T-cell (primary cell): ENCODE measurements at places on chromosomes 5 and 9. TPM values are rescaled to one million over a fixed set of nuclear protein-coding genes. Genes with fewer than 3 reads are reported as not detected.

GRCh38 chr9:116269250-116269649 is 115.7 kb downstream of the PAPPA start:
- no peak for DNase-seq

The GRIN3A gene
- not detected for total RNA-seq

DNA sequence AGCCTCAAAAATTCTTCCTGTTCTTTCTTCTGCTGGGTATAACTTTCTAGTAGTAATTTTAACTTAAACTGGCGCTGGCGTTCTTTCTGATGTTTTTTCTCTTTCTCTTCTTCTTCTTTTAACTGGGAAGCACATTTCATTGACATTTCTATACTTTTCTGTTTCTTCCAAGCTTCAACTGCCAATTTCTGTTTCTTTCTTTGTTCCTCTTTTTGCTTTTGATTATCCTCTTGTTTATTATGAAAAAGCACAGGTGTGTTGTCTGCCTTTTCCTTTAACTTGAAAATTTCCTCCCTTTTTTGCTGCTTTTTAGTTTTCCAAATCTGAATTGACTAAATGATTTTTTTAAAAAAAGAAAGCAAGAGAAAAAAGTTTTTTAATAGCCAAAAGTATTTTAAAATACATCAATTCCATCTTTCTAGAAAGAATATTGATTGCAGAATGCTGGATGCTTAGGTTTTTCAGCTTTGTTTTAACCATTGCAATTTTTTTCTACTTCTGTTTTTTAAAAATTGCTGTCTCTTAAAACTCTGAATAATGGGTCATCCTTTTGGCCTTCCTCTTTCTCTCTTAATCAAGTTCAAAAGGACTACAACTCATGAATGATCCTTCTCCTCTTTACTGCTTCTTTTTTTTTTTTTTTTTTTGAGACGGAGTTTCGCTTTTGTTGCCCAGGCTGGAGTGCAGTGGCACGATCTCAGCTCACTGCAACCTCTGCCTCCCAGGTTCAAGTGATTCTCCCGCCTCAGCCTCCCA is 8.8 kb upstream of the PGGT1B start:
- no peak for DNase-seq

DNA sequence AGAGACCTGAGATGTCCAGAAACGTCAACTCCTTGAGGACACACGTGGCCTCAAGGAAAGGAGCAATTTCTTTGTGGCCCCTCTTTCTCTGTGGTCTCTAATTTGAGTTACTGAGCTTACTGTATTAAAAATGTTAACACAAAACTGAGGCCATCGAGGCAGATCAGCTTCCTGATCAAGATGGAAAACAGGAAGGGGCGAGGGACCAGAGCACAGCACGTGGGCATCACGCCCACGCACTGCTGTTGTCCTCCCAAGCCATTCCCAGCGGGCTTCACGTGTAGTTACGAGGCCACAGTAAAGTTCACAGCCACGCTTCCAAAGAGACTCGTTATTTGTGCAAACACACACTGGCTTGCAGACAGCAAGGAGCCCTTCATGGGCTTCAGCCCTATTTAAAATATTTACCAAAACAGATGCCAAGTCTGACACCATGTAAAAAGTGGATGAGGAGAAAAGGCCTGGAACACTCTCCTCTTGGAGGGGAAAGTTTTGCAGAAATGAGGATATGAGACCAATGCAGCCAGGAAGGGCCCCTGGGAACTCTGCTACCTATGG is 149.5 kb downstream of the ROR2 start:
- no peak for DNase-seq

The PCBD2 gene
- 15.0 TPM for total RNA-seq

The GRK6 gene
- total RNA-seq, result 216 TPM

The GNA14 gene
- total RNA-seq, result not detected

The SLC27A6 gene
- not detected for total RNA-seq

- DNase-seq, result no peak
Observed at GRCh38 chr5:56309262-56309826, 76.2 kb upstream of the ANKRD55 start.

DNA sequence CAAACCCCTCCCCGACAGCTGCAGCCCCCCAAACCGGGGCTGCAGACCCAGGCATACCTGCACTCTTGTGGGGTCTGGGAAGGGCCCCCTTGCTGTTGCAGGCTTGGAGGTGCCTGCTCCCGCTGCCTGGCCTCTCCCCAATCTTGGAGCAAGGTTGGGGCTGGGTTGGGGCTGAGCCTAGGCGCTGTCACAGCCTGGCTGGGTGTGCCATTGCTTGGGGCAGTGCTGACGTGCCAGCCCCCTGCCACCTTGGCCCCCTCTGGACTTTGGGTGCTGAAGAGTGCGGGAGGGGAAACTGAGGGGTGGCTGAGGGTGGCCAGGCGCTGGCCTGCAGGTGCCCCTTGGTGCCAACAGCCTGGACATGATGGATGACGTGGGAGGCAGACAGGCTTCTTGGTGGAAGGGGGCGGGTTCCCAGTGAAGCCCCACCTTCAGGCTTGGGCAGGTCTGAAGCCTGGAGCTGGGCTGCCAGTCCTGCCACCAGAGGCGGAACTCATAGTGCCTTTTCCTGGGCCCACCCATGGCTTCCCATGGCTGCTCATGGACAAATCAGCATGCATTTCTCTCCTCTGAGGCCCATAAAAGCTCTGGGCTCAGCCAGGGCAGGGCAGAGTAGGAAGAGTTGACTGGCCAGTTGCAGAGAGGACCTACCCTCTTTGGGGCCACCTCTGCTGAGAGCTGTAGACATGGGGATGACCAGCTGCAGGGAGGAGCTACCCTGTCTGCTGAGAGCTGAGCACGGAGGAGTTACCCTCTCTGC is 19.1 kb downstream of the TMEM38B start:
- no peak for DNase-seq

- DNase-seq, result no peak
Observed at GRCh38 chr5:32233220-32233695, 59.1 kb upstream of the GOLPH3 start.

GRCh38 chr9:22416692-22417060 is 29.9 kb upstream of the DMRTA1 start:
- no peak for DNase-seq

GRCh38 chr5:59173578-59173977 is 590.7 kb downstream of the RAB3C start:
- DNase-seq, result no peak

The C9orf152 gene
- total RNA-seq, result not detected

DNA sequence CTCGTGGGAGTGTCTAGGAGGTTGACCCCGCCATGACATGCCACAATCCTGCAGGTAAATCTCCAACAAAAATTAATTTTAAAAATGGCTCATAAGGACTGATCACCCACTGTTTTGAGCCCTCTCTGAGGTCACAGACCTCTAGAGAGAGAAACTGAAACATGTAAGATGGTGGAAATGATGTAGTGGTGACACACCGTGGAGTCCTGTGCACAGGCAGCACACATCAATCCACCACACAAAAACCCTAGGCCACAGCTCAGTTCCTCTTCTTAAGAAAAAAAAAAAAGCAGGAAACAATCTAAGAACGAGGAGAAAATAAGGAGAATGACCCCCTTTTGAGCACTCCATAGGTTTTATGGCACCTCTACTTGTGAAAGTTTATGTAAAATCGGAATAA is 93.8 kb upstream of the FAM120A start:
- no peak for DNase-seq

GRCh38 chr9:124005029-124005771 is 6.4 kb upstream of the LHX2 start:
- DNase-seq, result no peak

- DNase-seq, result no peak
Observed at GRCh38 chr9:120477534-120478001, 102.4 kb downstream of the CDK5RAP2 start.

GRCh38 chr5:43852279-43852678 is 249.3 kb downstream of the NNT start:
- no peak for DNase-seq

- DNase-seq, result no peak
Observed at GRCh38 chr5:33231214-33231710, 209.5 kb upstream of the TARS1 start.

GRCh38 chr9:93051680-93052089 is 6.8 kb upstream of the SUSD3 start:
- no peak for DNase-seq

The PCDHB6 gene
- total RNA-seq, result not detected

DNA sequence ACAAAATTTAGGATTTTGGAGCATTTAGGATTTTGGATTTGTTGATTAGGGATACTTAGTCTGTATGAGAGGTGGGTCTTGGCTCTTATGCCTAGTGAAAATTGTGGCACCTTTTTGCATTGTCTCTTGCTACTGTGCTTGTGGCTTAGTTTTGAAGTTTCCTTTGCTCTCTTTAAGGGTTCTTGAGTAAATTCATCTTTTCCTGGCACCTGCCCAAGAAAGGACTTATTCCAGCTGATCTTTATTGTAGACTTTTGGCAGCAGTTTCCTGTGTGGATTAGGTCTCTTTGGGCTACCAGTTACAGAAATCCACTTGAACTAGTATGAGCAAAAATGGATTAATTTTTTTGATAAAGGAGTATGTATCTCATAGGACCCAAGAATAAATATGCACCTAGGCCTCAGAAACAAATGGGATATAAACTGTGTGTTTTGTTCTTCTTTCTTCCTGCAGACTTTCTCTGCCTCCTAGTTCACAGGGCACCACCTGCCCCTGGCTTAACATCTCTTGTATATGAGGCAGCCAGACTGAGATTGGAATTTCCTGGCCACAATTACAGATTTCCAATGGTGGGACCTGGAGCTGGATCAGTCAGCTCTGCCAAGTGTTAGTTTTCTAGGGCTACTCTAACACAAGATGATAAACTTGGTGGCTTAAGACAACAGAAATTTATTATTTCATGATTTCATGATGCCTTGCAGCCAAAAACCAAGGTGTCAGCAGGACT is 44.6 kb downstream of the FOCAD start:
- no peak for DNase-seq

DNA sequence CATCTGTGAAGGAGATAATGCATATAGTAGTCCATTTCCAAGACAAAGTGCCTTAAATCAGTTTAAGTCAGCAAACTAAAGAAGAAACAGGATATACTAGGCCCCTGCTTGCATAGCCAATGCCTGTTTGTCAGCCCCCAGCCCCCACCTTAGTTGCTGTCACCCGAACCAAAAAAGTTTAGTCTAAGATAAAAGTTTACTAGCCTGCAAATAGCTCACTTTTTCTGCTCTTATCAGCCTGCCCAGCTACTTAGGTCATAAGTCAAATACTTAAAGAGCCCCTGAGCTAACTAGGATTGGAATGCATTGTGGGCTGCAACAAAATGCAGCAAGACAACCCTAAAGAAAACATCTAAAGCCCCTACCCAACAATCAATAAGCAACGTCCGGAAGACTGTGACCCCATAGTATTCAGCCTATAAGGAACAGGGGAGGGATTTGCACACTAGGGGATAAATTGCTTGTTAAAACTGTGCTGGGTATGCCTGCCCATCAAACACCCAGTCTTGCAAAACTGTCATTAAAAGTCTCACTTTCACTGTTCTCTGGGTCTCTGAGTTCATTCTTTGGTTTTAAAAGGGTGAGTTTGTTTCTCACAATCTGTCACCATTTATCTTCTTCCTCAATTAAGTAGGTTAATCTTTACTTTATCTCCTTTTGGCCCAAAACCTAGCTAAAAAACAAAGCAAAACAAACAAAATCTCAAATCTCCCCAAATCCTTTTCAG is 92.4 kb upstream of the CEP78 start:
- no peak for DNase-seq

DNA sequence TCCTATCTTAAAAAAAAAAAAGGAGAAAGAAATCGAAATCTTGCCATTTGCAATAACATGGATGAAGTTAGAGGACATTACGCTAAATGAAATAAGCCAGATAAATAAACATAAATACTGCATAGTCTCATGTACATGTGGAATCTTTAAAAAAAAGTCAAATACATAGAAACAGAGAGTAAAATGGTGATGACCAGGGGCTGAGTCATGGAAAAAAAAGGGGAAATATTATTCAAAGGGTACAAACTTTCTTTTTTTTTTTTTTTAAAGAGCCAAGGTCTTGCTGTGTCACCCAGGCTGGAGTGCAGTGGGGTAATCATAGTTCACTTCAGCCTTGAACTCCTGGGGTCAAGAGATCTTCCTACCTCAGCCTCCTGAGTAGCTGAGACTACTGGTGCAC is 310.1 kb downstream of the ZNF608 start:
- no peak for DNase-seq

GRCh38 chr9:69115621-69116020 is 58.5 kb upstream of the TJP2 start:
- DNase-seq, result no peak

The CDH18 gene
- not detected for total RNA-seq

The SPATA31E1 gene
- not detected for total RNA-seq

DNA sequence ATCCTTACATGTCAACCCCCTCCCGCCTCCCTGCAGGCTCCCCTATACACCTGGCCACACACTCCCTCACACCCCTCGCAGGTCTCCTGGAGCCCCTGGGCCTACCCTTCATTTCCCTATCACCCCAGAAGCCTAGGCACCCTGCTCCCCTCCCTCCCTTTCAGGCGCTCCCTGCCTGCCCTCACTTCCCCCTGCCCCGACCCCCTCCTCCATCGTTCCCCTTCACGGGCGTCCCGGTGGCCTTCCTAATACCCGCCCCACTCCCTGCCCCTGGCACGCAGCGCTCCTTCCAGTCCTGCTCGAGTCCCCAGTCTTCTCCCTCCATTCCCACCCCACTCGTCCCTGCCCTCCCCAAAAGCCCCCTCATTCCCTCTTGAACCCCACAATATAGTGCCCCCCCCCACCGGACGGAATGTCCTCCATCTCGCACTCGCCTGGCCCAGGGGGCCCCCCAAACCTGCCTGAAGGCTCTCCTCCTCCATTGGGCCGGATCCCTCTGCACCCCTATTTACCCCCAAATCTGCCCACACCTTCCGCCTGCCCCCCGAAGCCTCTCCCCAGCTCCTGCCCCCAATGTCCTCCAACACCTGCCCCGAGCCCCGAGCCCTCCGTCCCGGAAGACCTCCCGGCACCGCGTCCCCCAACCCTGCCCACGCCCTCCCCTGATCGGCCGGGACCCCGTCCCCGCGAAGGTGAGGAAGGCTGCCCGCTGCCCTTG is 746 bp downstream of the STRBP start:
- no peak for DNase-seq

DNA sequence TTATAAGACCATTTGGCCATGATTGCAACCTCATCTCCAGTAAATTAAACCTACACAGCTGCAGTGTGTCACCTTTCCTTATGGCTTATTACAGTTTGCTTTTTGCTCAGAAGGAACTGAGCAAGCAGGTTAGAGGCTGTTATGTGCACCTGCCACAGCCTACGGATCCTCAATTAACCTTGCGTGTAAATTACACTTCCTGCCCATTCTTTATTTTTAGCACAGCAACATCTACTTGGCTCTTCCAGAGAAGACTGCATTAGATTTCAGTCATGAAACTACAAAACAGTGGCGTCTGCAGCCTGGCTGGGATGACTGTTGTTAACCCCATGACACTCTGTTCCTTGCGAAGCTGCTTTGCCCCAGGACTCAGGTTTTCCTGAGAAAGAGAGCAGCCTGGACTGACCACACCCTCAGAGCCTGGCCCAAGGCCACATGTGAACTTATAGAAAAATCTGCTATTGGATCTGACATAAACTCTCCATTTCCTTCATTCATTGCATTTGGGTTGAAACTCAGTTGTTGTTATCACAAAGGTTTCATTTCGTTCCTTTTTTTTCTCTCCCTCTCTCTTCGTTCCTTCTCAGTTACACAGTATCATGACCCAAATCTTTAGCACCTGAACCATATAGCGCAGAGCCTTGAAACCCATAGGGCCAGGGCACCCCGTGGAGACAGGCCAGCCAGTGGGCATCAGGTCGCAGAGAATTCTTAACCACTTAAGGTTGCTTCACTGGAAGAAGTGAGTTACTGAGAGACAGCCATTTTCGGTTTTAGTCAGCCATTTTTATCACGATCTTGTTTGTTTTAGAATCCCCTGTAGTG is 138.6 kb downstream of the PALM2AKAP2 start:
- no peak for DNase-seq
